ENCODE measurements at places on chromosomes 3 and 15.

- no peak for DNase-seq
Measured at GRCh38 chr3:6921066-6921465, 60.2 kb downstream of the GRM7 start.

GRCh38 chr3:45381168-45381852 lies 7.1 kb upstream of the LARS2 start:
- no peak for DNase-seq

DNA sequence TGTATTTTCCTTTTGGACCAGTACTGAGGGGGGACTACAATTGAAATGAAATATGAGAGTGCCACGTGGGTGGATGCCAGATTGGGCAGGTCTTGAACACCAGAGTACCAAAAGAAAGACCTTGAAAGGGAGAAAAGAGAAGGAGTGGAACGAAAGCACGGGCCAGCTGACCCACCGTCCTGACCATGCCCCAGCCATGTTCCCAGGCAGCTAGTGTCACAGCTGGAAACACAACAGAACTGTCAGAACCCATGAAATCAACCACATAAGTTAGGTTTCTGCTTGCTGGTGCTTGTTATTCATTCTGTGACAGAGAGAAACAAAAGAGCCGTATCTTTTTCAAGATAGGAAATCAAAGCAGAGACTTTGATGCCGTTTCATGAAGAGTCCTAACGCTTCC lies 268.8 kb downstream of the MEX3B start:
- DNase-seq: no peak

GRCh38 chr3:146464783-146465182 lies 4.6 kb downstream of the PLSCR2 start:
- DNase-seq: no peak

- peak; percentile 7 for DNase-seq
Measured at GRCh38 chr15:68412218-68412617, 19.7 kb downstream of the ITGA11 start.

GRCh38 chr3:10667901-10668476 lies 148.0 kb upstream of the SLC6A11 start:
- DNase-seq: no peak

DNA sequence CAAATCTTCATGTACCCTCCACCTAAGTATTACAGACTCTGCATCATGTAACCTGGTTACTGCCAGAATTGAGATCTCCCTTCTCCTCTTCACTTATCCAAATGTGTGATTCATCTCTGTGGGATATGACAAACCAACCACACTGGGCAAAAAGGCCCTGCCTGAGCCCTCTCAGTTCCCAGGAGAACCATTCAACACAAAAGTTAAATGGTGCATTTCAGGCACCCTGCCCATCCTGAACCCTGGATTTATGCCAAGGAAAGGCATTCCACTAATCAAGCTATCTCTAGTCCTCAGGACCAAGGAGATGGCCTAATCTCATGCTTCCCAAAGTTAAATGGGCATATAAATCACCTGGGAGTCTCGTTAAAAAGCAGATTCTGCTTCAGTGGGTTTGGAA lies 108.5 kb downstream of the TNIK start:
- no peak for DNase-seq

DNA sequence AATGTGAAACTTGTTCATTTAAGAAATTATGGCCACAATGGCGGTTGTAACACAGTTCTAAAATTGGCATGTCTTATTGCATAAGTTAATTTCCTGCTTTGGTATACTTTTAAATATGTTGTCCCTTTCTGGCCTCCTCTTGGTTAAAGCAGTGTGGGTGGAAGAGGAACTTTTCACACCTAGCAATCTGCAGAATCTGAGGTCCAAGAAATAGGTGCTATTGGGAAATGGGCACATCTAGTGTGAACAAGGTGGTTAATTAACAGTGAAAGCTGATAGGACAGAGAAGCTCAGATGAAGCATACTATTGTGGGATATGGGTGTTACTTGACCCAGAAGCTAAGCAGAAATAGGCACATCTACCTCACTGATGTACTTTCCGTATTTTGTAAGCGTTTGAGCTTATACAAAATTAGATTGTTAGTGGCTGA lies 10.6 kb downstream of the CMC1 start:
- DNase-seq: no peak

- DNase-seq: no peak
Measured at GRCh38 chr3:63791974-63792373, 27.1 kb upstream of the C3orf49 start.

DNA sequence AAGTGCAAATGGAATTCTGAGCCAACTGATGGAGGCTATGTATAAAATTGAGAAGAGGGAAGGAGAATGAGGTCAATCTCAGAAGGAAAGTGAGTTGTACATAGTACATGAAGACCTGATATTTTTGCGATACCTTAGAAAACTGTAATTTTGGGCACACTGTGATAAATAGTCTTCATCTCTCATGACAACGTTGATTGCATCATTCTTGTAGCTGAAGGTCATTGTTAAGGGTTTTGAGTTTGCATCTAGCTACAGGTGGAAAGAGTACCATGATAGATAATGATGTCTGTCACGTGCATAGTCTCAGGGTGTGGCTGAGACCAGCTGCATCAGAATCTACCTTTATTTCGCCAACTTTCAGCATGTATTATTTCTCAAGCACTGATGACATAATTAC lies 435.4 kb upstream of the MDFIC2 start:
- no peak for DNase-seq

DNA sequence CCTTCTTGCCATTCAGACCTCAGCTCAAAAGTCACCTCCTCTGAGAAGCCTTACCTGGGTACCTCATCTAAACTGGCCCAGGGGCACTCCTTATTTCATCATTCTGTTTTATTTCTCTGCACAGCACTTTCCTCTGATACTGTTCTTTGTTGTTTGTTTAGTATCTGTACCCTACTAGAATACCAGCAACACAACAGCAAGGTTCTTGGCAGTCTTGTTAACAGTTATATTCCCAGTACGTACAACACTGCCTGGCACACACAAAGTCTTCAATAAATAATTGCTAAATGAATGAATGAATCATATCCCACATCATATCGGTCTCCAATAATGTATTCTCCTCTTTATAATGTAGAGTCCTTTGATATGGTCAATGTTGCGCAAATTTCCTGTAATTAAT lies 188.1 kb downstream of the FOXP1 start:
- DNase-seq: no peak

- DNase-seq: no peak
Measured at GRCh38 chr15:57253500-57253899, 122.8 kb upstream of the CGNL1 start.

- DNase-seq: no peak
Measured at GRCh38 chr3:179179979-179180759, 32.0 kb downstream of the PIK3CA start.

- DNase-seq: no peak
Measured at GRCh38 chr3:122245513-122246174, 62.2 kb downstream of the CASR start.

DNA sequence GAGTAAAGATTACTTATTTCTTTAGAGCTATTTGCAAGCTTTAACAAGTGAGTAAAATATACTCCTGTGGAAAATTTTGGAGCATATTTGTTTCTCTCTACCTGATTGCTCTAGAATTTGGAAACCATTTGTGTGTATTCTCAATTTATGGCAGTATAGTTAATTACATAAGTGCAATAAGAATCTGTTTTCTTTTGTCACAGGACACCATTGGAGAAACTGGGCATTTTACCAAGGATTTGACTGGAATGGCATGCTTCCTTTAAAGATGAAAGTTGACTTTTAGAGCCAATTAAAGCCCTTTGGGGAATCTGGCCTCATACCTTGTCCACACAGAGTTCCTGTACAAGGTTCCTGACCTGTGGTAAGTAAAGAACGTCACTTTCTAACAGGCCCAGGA lies 38.4 kb downstream of the PAQR5 start:
- no peak for DNase-seq

- DNase-seq: no peak
Measured at GRCh38 chr3:141408596-141408995, 40.3 kb downstream of the ZBTB38 start.

GRCh38 chr3:193982258-193982659 lies 153.7 kb upstream of the HES1 start:
- DNase-seq: no peak

GRCh38 chr3:160616716-160617115 lies 51.3 kb upstream of the KPNA4 start:
- DNase-seq: no peak

- no peak for DNase-seq
Measured at GRCh38 chr15:77186594-77187011, 115.7 kb upstream of the TSPAN3 start.

GRCh38 chr15:69253156-69253555 lies 45.6 kb upstream of the PAQR5 start:
- DNase-seq: no peak

DNA sequence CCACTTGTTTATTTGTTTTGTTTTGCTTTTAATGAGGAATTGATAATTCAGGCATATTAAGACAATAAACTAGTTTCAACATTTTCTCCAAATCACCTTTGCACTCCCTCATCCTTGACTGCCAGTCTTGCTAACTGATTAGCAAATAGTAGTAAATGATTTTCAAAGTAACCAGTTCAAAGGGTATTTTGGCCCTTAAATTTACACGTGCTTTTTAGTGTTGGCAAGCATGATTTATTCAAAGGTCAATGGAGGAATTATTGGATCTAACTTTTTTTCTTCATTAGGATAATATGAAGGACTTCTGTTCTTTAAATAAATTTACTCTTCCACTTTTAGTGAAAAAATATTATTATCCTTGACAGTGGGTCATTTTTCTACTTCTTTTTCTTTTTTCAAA lies 53.8 kb downstream of the BCHE start:
- no peak for DNase-seq

DNA sequence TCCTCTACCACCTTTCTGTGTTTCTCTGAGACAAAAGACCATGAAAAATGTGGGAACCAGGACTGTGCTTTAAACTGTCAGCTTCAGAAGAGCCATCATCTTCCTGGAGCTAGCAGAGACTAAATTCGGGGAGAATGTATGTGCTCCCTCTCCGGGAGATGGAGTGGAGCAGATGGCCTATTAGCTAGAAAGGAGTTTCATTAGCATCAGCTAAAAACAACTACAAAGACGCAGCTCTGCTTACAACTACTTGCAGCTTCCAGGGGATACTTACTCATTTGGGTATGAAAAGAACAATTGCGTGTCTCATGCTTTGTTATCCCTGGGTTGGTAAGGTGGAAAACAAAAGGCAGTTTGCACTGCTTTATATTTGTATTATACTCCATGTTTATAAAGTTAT lies 159.6 kb downstream of the MFSD1 start:
- no peak for DNase-seq

DNA sequence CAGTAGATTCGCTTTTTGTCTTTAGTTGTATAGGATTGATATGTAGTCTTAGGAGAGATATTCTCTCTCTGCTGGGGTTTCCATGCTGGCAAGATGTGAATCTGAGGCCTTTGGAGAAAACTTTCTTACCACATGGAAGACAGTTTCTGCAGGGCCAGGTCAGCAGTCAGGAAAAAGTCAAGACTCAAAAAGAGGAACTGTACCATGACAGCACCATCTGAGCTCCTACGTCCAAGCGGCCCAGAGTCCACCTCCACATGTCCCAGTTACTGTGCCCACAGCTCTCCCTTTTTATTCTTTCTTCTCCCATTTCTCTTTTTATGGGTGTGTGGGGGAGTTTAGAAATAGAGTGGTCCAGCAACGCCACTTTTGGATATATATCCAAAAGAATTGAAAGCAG lies 172.0 kb downstream of the MTHFS start:
- DNase-seq: no peak

DNA sequence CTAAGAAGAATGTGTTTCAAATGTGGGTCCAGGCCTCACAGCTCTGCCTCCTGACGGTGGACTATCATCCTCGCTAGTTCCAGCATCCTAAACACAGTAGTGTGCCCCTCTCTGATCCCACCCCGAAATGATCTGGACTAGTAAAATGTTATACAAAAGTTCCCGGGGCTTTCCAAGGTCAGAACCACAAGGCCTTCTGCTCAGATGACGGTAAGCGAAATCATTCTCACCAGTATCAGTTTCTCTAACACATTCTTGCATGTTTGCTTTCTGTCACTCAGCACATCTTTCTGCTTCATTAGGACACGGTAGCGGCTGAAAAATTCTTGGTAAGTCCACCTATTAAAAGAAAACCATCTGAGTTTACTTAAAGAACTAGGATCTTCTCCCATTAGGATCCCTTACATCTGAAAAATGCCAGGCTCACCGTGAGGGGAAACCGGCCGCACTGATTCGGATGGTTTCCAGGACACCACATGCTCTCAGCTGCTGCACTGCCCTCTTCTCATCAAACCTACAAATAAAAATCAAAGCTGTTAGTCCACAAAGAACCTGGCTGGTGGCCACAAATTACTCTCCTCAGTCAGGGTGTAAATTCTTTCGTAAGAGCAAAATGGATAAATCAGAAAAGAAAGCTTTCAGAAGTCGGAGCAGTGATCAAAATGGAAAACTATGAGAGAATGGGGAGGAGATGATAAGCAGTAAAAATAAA lies 83.9 kb upstream of the MYO5C start:
- no peak for DNase-seq

DNA sequence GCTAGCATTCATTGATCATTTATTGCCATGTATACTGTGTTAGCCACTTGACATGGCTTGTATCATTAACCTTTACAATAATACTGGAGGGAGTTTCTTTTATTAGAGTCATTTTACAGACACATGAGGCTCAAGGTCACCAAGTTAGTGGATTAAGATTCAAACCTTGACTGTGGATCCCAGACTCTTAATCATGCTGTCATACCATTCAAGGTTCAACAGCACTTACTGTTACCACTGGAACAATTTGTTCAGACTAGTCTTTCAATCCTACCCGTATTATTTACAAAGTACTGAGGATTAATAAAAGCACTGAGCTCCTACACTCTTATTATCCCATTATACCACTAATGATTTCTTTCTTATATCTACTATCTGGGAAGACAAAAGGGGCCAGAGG lies 1.2 kb downstream of the COX17 start:
- no peak for DNase-seq

GRCh38 chr3:94115482-94115881 lies 52.6 kb downstream of the NSUN3 start:
- no peak for DNase-seq

DNA sequence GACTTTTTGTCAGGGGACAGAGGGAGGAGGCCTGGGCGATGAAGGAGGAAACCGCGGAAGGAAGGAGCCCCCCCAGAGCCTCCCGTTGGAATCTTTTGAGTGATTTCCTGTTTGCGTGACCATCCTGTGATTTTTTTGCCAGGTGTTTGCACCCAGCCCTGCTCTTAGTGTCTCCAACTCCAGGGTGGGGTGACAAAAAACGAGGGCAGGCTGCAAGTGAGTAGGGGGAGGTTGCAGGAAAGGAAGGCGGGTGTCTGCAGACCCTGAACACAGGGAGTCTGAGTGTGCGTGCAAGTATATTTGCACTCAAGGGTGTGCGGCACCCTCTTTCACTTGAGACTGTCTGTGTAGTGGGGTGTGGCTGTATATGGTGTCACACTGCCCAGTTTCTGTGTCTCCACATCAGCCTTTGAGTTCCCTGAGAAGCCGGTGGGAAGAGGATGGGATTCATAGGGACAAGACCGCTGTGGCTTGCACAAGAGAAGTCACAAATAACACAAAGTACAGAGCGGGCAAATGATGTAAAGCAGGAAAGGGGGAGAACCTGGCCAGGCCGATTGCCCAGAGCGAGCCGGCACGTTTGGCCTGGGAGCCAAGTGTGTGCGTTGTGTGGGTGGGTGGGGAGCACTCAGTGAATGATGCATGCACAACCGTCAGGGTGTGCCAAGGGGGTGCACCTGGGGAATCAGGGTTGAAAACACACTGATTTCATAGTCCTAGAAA lies 6.6 kb downstream of the ISLR2 start:
- no peak for DNase-seq

- DNase-seq: no peak
Measured at GRCh38 chr3:24128199-24129005, 183.3 kb downstream of the NR1D2 start.
